ENCODE measurements at places on chromosomes 2 and 18.
A peak's percentile ranks its signal among the peaks of the same experiment; 100 is the strongest.

DNA sequence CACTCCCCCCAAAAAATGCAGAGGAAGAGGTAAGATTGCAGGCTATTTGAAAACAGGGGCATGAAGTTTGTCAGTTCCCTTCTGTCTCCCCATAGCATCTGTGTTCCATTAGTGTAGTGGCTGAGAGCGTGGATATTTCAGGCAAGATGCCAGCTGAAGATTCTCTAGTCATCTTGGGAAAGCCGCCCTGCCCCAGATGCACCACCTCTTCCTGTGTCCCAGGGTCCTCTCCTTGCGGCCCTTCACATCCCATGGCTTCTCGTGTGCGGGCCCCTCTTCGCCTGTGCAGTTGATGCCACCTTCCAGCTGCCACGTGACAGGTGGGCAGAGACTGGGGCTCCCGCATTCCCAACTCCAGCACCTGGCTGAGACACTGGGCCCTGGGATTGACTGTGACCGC is 16.1 kb downstream of the TMEM127 start:
- no peak overlapping the region for H3K27ac ChIP-seq
- H3K4me3 ChIP-seq, result no peak overlapping the region
- H3K4me1 ChIP-seq, result peaks cover 60% of the 10 kb centered on the region
- H3K36me3 ChIP-seq, result peaks cover 53% of the 10 kb centered on the region

GRCh38 chr2:73279852-73280251 is 4.4 kb downstream of the FBXO41 start:
- H3K27ac ChIP-seq, result no peak overlapping the region
- peaks cover 18% of the 10 kb centered on the region for H3K27me3 ChIP-seq
- H3K4me3 ChIP-seq, result no peak overlapping the region

- peak overlapping the region; percentile 67 for H3K4me3 ChIP-seq
- no peak for DNase-seq
- H3K4me1 ChIP-seq, result peaks cover 23% of the 10 kb centered on the region
- H3K27me3 ChIP-seq, result no peaks in the 10 kb centered on the region
- no peaks in the 10 kb centered on the region for H3K36me3 ChIP-seq
Measured at GRCh38 chr2:127884436-127884835, 1.3 kb downstream of the AMMECR1L start.

- H3K27me3 ChIP-seq, result no peaks in the 10 kb centered on the region
- DNase-seq, result no peak
- peak overlapping the region; percentile 100 for H3K27ac ChIP-seq
- H3K4me3 ChIP-seq, result peak overlapping the region; percentile 90
- no peaks in the 10 kb centered on the region for H3K36me3 ChIP-seq
Measured at GRCh38 chr2:84972932-84973331, 2.0 kb downstream of the KCMF1 start.

- H3K4me1 ChIP-seq, result no peaks in the 10 kb centered on the region
- no peaks in the 10 kb centered on the region for H3K27me3 ChIP-seq
- no peak overlapping the region for H3K27ac ChIP-seq
- H3K4me3 ChIP-seq, result no peak overlapping the region
- H3K36me3 ChIP-seq, result no peaks in the 10 kb centered on the region
Measured at GRCh38 chr18:13292736-13293135, 74.2 kb downstream of the LDLRAD4 start.

DNA sequence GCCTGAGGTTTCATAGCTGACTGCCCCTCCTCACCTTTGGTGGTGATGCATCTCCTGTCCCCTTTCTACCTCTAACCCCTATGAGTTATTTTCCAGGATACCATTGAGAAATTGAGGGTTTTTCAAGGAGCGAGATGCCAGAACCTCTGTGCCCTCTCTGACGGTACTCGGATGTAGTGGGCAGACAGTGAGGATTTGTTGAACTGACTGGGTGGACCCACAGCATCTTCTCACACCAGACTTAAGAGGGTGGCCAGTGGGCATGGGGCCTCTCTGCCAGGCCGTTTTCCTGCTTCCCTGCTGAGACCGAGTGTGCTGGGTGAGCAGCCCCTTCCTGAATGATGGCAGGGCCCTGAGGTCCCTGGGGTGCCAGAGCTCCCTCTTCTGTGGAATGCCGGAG is 46.3 kb downstream of the ARHGEF4 start:
- H3K4me3 ChIP-seq, result no peak overlapping the region
- peak overlapping the region; percentile 88 for H3K27ac ChIP-seq
- DNase-seq, result no peak
- peaks cover 25% of the 10 kb centered on the region for H3K4me1 ChIP-seq

DNA sequence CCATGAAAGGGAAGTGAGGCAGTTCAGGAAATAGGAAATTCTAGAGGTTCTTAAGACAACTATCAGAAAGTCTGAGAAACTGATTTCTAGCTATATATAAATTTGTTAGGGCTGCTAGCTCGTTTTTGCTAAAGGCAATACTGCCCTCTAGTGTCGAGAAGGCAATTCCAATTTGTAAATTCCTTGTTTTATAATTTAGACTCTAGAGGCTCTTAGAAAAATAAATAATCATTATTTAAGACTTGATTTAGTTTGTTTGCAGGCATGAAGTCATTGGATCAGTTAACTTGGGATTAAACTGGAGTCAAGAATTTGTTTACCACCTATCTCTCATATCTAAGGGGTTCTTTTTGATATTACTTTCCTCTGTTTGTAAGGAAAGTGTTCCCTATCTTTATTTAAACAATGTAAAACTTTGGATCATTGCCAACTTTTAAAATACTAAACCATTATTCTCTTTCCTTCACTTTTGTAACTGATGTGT is 66.2 kb downstream of the ACVR2A start:
- no peaks in the 10 kb centered on the region for H3K4me1 ChIP-seq
- no peak overlapping the region for H3K27ac ChIP-seq
- H3K4me3 ChIP-seq, result no peak overlapping the region
- no peaks in the 10 kb centered on the region for H3K36me3 ChIP-seq
